CD4-positive, alpha-beta T cell (primary cell): ENCODE measurements at places on chromosomes 2 and 18. TPM values are rescaled to one million over a fixed set of nuclear protein-coding genes. Genes with fewer than 3 reads are reported as not detected.

Gene ARID5A
- total RNA-seq, result 342 TPM

Gene CYP27A1
- not detected for total RNA-seq

Gene UGT1A4
- not detected for total RNA-seq

Gene DLGAP1
- total RNA-seq, result 0.36 TPM

Gene CASP10
- 13.7 TPM for total RNA-seq

Gene ACTG2
- not detected for total RNA-seq

Gene NR4A2
- 290 TPM for total RNA-seq

Gene PLGLB1
- total RNA-seq, result 1.5 TPM

Gene PIEZO2
- not detected for total RNA-seq

Gene DYSF
- total RNA-seq, result 0.27 TPM

Gene FBXO48
- total RNA-seq, result 0.44 TPM

Gene ERCC3
- 40.0 TPM for total RNA-seq

Gene RTP5
- 0.30 TPM for total RNA-seq

Gene CRACDL
- total RNA-seq, result 0.36 TPM

Gene SCTR
- total RNA-seq, result not detected

Gene KCNS3
- not detected for total RNA-seq

Gene NEUROD1
- total RNA-seq, result not detected

Gene CNRIP1
- not detected for total RNA-seq

Gene ANO7
- 0.14 TPM for total RNA-seq

Gene KLHL30
- total RNA-seq, result not detected

Gene IKZF2
- 8.7 TPM for total RNA-seq

Gene CD8A
- total RNA-seq, result 2.1 TPM

Gene CLASP1
- 58.5 TPM for total RNA-seq

Gene TMEFF2
- not detected for total RNA-seq

Gene RASGRP3
- 5.7 TPM for total RNA-seq

Gene KLHL14
- not detected for total RNA-seq

Gene UGT1A3
- not detected for total RNA-seq

Gene CLIP4
- total RNA-seq, result 39.4 TPM

Gene UPP2
- not detected for total RNA-seq

Gene UGT1A5
- total RNA-seq, result not detected

Gene PTPN2
- 49.4 TPM for total RNA-seq

Gene UGT1A10
- total RNA-seq, result not detected

Gene PROM2
- 0.60 TPM for total RNA-seq
